ENCODE measurements at places on chromosomes 2 and 18. TPM values are rescaled to one million over a fixed set of nuclear protein-coding genes. Genes with fewer than 3 reads are reported as not detected.

The RHBDD1 gene
- total RNA-seq = 42.2 TPM

- DNase-seq = peak; percentile 59
These were observed 848.8 kb downstream of the MBD2 start for GRCh38 chr18:53375621-53376020.

The TBC1D8 gene
- total RNA-seq = 30.2 TPM

The DUSP2 gene
- 5.5 TPM for total RNA-seq

DNA sequence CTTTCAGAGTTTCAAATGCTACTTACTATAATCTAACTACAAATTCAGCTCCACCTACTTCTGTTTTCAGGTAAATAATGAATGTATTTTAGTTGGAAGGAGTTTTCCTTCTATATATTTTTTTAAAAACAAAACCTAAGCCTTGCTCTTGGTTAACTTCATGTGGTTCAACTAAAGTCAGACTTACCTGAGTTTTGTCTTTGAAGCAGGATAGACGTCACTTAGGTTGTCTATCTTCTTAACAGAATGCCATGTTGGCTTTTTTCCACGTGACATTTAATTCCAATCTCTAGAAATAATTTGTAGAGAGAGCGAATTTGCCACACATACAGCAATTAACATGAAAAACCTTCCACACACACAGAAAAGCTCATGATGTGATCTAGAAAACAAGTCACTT is 43.9 kb upstream of the CYTIP start:
- DNase-seq = no peak

The XIRP2 gene
- total RNA-seq = 0.18 TPM
